ENCODE measurements at places on chromosomes 7 and 10.
A peak's percentile ranks its signal among the peaks of the same experiment; 100 is the strongest.

DNA sequence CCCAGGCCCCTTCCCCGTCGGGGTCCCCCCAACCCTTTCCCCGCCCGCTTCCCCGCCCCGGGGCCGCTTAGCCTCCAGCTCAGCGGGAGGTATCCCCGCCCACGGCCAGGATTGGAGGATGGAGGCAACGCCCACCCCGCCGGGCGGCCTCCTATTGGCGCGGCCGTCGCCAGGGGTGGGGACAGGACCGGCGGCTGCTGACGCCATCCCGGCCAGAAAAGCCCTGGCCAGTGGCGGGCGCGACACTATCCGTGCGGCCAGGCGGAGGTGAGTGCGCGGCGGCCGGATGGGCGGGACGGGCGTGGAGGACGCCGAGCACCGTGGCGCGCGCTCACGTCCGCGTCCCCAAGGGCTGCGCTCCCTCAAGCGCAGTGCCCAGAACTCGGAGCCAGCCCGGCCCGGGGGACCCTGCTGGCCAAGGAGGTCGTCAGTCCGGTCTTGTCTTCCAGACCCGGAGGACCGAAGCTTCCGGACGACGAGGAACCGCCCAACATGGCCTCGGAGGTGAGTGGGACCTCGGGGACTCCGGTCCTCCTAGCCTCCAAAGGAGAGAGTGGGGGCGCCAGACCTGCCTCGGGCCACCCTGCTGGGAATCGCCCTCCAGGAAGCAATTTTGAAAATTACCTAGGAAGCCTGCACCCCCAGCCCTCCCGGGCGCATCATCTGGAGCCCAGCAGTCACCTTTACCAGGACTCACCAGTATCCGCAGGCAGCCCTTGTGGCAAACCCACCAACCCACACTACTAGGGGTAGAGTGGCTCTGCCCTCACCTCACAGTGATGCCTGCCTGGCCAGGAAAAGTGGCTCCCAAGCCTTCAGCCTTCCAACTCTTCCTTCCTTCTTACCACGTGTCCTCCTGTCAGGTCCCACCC, at the start of gene ASL:
ASL (plus strand) TSS at position 230 of the 872 bp plus-strand sequence; CDS start at position 493, 263 bp downstream.
- peak within 1 kb of the TSS; percentile 86 for H3K4me3 ChIP-seq
- peaks cover 6% of the 10 kb centered on the region for H3K4me1 ChIP-seq

DNA sequence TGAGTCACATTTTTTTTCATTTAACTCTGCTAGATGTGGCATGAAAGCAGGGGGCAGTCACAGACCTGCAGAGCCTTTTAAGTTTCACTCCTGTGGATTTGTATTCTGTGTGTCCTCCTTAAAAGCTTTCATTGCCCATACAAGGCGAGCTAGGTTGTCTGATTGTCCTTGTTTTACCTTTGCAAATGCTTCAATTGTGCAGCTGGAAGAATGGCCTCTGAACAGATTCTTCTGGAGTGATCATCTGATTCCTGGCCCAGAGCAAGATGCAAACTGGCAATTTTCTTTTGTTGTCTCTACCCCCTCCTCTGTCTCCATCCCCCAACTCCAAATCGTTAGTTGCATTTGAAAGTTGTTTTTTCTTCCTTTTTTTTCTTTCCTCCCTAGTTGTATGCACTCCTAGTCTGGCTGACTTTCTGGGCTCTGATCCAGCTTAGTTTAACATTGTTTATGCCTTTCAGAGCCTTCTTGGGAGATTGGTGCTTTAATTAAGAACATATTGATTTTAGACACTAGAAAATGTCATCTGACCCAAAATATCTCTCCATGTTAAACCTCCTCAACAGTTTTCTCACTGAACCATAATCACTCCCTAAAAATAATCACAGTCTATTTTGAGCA, 150.2 kb downstream of the REEP3 start:
- DNase-seq = no peak
- no peak overlapping the region for H3K27ac ChIP-seq
- no peaks in the 10 kb centered on the region for H3K4me1 ChIP-seq
- no peak overlapping the region for H3K4me3 ChIP-seq
- peaks cover 3% of the 10 kb centered on the region for H3K36me3 ChIP-seq

DNA sequence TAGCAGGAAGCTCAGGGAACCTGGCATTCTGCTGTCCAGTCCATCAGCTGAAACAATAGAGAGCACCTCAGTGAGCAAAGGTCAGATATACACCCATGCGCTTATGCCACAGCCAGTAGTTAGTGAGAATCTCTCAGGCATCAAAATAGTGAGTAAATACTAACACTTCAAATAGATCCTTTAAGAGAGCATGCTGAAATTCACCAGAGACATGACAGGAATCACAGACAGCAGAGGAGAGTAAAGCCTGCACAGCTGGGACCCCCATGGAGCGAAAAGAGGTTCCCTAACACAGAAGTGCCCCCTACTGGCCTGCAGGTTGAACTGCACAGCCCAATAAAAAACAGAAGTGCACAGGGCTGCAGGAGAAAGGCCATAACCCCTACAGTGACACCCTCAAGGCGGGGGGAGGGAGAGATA, 57.6 kb upstream of the ANTXRL start:
- peaks cover 16% of the 10 kb centered on the region for H3K36me3 ChIP-seq
- no peaks in the 10 kb centered on the region for H3K27me3 ChIP-seq
- no peak for DNase-seq
- peaks cover 5% of the 10 kb centered on the region for H3K4me1 ChIP-seq

DNA sequence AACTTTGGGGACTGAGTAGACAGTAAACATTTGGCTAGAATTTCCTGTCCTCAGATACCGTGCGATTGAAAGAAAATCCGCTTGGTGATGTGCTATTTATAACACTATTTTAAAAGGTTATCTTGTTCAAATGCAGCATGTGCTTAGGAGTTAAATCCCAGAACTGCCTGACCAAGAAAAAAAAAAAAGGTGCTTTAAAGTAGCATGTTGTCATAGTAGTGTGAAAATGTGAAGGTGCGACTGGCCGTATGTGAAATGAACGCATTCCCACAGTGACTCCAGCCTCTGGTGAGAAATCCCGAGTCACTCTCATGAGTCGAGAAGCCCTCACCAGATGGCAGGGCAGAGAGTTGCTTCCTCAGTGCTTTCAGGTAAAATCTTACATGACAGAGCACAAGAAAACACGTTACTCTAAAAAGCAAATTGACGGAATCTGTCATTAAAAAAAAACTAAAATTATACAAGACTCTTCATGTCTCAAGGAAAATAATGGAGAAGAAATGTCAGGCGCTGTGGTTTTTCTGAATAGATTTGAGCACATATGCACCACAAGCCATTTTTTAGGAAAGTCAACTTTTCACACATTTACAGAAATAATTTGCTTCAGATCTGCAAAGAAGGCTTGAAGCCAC, 18.4 kb upstream of the KLF6 start:
- no peak for DNase-seq
- H3K4me1 ChIP-seq = peaks cover 72% of the 10 kb centered on the region
- no peaks in the 10 kb centered on the region for H3K27me3 ChIP-seq

DNA sequence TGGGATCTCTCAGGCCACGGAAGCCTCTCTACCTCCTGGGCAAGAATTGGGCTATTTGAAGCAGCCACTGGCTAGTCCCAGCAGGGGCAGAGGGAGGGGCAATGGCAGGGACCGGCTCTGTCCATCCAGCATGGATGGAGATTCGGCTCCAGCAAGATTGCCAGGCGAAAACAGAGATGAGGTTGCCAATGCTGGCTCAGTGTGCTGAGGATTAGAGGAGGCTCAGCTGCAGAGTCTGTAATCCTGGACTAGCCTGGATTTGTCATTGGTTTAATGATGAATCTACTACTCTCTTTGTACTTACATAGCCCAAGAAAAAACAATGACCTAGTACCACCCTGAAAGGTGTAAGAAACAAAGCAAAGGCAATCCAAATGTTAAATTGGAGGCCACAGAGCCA, 112.2 kb upstream of the PDCD4 start:
- no peaks in the 10 kb centered on the region for H3K4me1 ChIP-seq
- peak overlapping the region; percentile 47 for H3K27ac ChIP-seq
- H3K36me3 ChIP-seq = no peaks in the 10 kb centered on the region
- H3K4me3 ChIP-seq = no peak overlapping the region
- peaks cover 24% of the 10 kb centered on the region for H3K27me3 ChIP-seq
- DNase-seq = no peak

DNA sequence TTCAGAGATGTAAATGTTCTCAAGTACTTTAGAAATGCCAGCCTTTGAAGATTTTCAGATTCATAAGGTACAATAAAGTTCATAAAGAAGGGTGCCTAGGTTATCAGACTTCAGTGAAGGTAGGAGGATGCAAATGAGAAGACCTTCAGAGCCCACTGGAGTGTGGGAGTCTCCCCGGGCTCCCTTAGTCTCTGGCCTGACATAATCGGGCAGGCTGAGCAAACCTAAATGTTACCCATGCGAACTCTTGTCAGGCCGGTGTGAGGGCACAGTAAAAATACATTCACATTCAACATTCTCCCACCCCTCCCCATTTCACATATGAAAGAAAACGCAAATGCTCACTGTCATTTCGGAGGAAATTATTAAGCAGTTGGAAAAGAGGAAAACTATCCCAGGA, 102.6 kb upstream of the FEZF1 start:
- no peaks in the 10 kb centered on the region for H3K4me1 ChIP-seq
- no peaks in the 10 kb centered on the region for H3K27me3 ChIP-seq
- DNase-seq = no peak
- no peaks in the 10 kb centered on the region for H3K36me3 ChIP-seq
- H3K4me3 ChIP-seq = no peak overlapping the region

DNA sequence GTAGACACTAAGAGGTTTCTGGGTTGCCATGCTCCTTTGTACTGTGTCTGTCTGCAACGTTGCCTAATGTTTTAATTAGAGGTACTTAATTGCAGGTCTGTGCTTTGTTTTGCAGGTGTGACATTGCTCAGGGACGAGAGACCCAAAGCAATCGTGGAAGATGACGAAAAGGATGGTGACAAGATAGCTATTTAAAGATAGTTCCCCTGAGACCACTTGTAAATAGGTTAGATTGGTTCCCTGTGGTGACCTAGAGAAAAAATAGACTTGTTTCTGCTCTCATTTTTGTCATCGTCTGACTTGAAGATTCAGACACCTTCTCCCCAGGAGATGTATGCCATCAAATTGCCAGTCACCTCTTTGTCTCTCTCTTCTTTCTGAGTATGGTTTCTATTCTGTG, 20.1 kb downstream of the PPP1R17 start:
- no peak for DNase-seq
- H3K27me3 ChIP-seq = no peaks in the 10 kb centered on the region
- H3K4me3 ChIP-seq = no peak overlapping the region
- no peaks in the 10 kb centered on the region for H3K4me1 ChIP-seq
- no peak overlapping the region for H3K27ac ChIP-seq

DNA sequence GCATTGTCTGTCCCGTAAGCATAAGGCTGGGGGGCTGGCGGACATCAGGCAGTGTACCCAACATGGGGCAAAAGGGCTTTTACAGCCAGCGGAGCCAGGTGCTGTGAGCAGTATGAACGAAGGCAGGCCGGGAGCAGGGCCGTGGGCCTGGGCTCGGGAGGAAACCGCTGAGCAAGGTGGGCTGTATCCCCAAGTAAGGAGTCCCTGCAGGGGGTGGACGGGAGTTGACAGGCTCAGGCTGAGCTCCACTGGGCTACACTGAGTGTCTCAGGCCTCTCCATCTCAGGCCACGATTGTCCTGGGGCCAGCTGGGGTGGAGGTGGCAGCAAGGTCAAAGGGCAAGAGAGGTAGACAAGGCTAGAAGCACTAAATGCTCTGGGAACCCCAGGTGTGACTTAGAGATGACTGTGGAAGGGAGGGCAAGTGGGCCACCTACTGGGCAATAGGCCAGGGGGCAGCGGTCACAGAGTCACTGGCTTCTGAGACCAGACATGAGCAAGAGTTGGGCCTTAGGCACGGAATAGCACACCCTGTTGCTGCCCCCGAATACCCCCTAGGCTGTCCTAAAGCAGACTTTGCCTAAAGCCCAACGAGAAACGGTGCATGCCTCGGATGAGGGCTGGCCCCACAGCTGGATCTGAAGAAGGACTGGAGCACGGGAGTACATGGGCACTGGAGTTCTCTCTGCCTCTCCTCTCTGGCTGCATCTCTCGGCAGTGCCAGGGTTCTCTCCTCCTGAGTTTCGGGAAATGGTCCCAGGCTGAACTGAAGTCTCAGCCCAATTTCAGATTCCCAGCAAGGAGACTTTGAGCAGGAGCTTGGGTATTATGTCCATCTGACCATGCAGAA, 10.8 kb upstream of the RAMP3 start:
- no peaks in the 10 kb centered on the region for H3K36me3 ChIP-seq
- peaks cover 81% of the 10 kb centered on the region for H3K27me3 ChIP-seq
- DNase-seq = no peak
- no peak overlapping the region for H3K27ac ChIP-seq
- H3K4me3 ChIP-seq = no peak overlapping the region

DNA sequence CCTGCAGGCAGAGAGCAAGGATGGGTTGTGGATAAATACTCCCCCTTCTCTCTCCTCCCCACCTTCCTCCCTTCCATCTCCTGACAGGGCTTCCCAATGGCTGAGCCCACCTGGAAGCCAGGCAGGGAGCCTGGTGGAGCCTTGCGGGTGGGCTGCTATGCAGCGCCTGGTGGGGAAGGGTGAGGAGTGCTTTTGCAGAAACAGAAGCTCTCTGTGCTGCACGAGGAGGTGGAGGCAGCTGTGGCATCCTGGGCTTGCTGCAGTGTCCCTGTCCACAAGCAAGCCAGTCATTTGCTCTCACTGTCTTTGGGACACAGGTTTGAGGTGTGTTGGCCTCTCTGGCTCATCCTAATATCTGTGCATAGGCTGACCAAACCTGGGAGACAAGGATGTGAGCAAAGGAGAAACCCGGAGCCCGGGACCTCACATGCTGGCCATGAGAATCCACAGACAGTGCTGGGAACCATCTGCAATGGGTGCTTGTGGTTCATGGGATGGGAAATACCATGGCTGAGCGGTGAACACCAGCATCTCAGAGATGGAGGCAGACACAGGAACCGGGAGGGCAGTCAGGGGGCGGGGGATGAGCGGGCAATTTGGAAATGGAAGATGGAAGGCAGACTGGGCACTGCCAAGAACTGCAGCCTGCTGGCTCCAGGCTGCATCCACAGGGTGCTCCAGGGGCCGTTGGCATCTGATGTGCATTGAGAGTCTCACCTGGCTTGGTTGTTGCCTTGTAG, 364.2 kb downstream of the GLRX3 start:
- H3K27me3 ChIP-seq = no peaks in the 10 kb centered on the region
- H3K36me3 ChIP-seq = no peaks in the 10 kb centered on the region
- no peak for DNase-seq

GRCh38 chr10:62056698-62057097, 155.2 kb downstream of the ARID5B start:
- H3K4me3 ChIP-seq = no peak overlapping the region
- DNase-seq = no peak
- H3K4me1 ChIP-seq = peaks cover 26% of the 10 kb centered on the region

GRCh38 chr10:103493362-103493915, at the start of gene NEURL1:
NEURL1 (plus strand) TSS chr10:103493705; CDS start chr10:103494388, 683 bp downstream.
- peak; percentile 17 for DNase-seq
- H3K4me1 ChIP-seq = peaks cover 15% of the 10 kb centered on the region
- H3K27ac ChIP-seq = no peak within 1 kb of the TSS
- peaks cover 2% of the 10 kb centered on the region for H3K36me3 ChIP-seq

- no peaks in the 10 kb centered on the region for H3K27me3 ChIP-seq
- DNase-seq = peak; percentile 57
- H3K36me3 ChIP-seq = peaks cover 27% of the 10 kb centered on the region
- H3K27ac ChIP-seq = peak overlapping the region; percentile 96
- peaks cover 68% of the 10 kb centered on the region for H3K4me1 ChIP-seq
These were observed 94.0 kb downstream of the GRK5 start for GRCh38 chr10:119301397-119301796.

GRCh38 chr7:158274404-158274811, 313.2 kb downstream of the PTPRN2 start:
- no peak for DNase-seq
- H3K27me3 ChIP-seq = no peaks in the 10 kb centered on the region
- no peak overlapping the region for H3K27ac ChIP-seq
- H3K36me3 ChIP-seq = no peaks in the 10 kb centered on the region
- H3K4me3 ChIP-seq = no peak overlapping the region

- no peak for DNase-seq
- H3K27me3 ChIP-seq = no peaks in the 10 kb centered on the region
- no peak overlapping the region for H3K4me3 ChIP-seq
- no peak overlapping the region for H3K27ac ChIP-seq
These were observed 866.3 kb upstream of the LRRN3 start for GRCh38 chr7:110224643-110225042.

Data from effector memory CD8-positive, alpha-beta T cell (primary cell).